ENCODE measurements at places on chromosomes 13 and 19.

DNA sequence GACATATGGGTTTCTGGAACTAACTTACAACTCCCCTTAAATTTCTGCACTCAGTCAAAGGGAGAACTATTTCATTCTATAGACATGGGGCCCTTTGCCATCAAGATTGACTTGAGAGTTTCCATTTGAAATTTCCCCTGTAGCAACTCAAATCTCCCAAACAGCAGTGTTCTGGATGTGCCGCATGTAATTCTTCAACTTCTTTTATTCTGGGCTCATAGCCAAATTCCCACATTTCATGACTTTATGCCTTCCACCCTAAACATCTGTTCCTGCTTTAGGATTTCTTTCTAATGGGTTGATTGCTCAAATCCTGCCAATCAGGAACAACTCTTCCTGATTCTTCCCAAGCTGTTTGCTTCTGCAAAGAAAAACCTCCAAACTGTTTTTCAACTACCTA, 336.0 kb downstream of the TBC1D4 start:
- no peak for DNase-seq

DNA sequence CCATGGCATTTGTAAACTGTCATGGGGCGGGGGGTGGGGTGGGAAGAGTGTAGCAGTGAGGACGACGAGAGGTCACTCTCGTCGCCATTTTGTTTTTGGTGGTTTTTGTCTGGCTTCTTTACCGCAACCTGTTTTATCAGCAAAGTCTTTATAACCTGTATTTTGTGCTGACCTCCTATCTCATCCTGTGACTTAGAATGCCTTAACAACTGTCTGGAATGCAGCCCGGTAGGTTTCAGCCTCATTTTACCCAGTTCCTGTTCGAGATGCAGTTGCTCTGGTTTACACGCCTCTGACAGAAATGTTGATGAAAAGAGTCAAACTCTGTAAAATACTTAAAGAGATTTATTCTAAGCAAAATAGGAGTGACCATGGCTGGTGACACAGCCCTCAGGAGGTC, 852.0 kb downstream of the DACH1 start:
- no peak for DNase-seq

GRCh38 chr19:33090179-33090578, 9.2 kb downstream of the GPATCH1 start:
- DNase-seq = no peak

- no peak for DNase-seq
Measured at GRCh38 chr13:98393873-98394272, 183.0 kb downstream of the STK24 start.

DNA sequence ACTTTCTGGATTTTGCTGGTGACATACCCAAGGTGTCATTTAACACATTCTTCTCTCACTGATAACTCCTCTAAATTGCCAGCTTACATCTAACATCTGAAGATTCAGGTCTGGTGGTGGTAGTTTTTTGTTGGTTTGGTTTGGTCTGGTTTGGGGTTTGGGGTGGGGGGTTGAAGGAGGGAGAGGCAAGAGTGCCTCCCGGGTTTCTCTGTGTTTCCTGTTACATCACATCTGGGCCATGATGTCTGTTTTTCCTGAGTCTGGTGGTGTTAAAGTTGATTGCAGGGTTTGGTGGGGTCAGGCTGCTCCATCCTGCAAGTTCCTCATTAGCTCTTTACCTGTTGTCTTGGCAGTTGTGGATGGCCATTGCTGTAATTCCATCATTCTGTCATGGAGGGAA, 155.8 kb upstream of the UBL3 start:
- no peak for DNase-seq

- peak; percentile 65 for DNase-seq
Measured at GRCh38 chr19:8578642-8579265, 1.5 kb upstream of the MYO1F start.

GRCh38 chr13:31334547-31334946, 134.8 kb downstream of the B3GLCT start:
- DNase-seq = no peak

GRCh38 chr19:13102666-13103580, at the start of gene LYL1:
Gene LYL1, minus strand, starts transcription at chr19:13102858. Its CDS starts 1,687 bp downstream, at chr19:13101171.
- peak; percentile 97 for DNase-seq

GRCh38 chr13:80881495-80881894, 540.6 kb upstream of the SPRY2 start:
- DNase-seq = no peak

GRCh38 chr13:52128714-52129700, at the start of gene NEK5:
Gene NEK5, minus strand, starts transcription at chr13:52129073. Its CDS starts 1,591 bp downstream, at chr13:52127482.
- DNase-seq = peak; percentile 57

- no peak for DNase-seq
Measured at GRCh38 chr13:67100730-67101129, 129.4 kb downstream of the PCDH9 start.

DNA sequence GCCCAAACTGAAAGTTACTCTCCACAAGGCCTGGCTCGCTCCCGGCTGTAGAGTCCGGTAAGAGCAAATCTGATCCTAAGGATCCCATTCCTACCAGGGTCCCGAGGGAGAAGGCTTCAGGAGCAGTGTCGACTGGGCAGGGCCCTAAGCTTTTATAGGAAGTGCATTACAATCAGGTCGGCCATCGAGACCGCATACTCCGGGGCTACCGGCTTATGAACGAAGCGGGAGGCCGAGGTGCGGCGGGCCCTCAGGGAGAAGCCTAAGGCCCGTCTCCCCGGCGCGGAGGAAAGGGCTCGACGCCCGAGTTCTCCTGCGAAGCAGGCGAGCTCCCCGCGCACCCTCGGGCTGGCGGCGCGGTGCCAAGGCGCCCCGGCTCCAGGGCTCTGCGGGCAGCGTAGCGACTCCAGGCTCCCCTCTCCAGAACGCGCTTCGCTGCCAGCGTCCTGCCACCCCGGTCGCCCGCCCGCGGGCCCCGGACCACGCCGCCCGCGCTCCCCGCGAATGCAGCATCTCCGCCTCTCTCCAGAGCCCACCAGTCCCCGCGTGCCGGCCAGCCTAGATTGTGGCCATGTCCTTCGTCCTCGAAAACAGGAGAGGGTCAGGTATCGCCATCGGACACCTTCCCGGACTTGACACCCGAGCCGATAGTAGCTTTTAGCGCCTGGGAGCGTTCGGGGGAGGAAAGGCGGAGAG, 1.4 kb downstream of the EFNB2 start:
- DNase-seq = peak; percentile 58

DNA sequence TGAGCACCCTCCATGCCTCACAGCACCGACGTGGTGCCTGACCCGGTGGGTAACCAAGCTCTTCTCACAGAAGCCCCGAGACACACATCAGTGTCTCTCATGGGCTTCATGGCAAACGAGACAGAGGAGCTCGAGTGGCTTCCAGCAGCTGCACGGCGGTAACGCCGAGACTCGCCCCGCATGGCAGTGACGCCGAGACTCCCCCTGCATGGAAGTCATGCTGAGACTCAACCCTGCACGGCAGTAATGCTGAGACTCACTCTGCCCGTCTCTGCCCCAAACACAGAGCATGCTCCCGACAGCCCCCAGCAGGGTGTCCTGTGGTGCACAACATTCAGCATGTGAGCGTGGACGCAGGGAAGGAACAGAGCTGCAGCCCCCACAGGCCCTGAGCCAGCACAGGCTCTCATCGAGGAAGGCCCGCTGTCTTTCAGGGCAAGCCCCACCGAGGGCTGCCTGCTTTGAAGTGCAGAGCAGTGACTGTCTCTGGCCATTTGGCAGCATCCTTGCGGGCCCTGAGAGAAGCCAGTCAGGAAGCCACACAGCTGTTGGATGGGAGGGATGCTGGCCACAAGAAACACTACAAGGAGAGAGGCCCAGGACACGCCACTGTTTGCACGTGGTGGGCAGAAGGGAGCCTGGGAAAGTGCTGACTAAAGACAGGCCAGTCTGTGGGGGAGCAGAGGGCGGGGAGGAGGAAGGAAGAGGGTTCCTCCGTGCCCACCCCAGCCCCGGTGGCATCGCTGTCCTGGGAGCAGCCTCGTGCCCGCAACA, 9.5 kb downstream of the GAS6 start:
- DNase-seq = no peak

- DNase-seq = peak; percentile 67
Measured at GRCh38 chr13:110593430-110594130, 21.8 kb upstream of the NAXD start.

GRCh38 chr19:16398530-16399249, 73.1 kb downstream of the EPS15L1 start:
- DNase-seq = peak; percentile 91

DNA sequence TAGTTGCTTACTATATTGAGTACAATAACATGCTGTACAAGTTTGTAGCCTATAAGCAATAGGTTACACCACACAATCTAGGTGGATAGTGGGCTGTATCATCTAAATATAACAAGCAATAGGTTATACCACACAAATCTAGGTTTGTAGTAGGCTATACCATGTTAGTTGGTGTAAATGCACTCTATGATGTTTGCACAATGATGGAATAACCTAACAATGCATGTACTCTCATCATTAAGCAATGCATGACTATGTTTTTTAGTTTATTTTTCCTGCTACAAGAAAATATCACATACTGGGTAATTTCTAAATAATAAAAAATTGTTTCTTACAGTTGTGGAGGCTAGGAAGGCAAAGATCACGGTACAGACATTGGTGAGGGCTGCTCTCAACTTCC, 262.5 kb downstream of the SLITRK6 start:
- no peak for DNase-seq

- DNase-seq = no peak
Measured at GRCh38 chr13:106010836-106011235, 524.6 kb downstream of the EFNB2 start.

- DNase-seq = no peak
Measured at GRCh38 chr19:42422092-42422900, 4.9 kb downstream of the LIPE start.

- DNase-seq = no peak
Measured at GRCh38 chr13:49218493-49219051, 1.6 kb upstream of the MLNR start.

DNA sequence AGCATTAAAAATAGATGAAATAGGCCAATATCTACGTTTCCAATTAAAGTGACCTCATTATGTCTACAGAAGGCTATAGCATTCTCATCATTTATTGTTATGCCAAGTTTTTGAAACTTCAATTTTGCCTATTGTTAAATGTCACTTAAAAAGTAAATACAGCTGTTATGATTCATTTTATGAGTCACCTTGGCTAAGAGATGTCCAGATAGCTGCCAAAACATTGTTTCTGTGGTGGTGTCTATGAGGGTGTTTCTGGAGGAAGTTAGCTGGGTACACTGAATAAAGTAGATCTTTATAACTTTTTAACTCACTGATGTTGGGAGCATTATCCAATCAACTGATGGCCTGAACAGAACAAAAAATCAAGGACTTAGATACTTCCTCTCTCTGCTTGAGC, 1209.7 kb upstream of the PCDH9 start:
- no peak for DNase-seq

DNA sequence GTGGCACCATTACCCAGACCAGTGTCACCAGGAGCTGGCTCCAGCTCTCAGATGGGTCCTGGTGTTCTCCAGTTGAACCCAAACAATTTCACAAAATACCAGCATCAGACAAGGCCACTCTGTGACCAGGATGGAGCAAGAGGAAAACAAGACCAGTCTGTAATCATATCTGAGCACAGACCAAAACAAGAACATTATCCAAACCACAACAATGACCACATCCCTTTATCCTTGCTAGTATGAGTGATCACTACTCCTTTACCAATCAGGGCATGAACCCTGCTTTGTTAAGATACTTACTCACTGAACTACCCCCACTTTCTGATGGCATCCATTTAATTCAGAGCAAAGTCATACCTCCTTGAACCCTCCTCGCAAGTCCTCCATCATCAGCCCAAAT, 145.9 kb downstream of the NUFIP1 start:
- peak; percentile 20 for DNase-seq

- peak; percentile 66 for DNase-seq
Measured at GRCh38 chr19:6744381-6745301, 5.2 kb downstream of the TRIP10 start.

DNA sequence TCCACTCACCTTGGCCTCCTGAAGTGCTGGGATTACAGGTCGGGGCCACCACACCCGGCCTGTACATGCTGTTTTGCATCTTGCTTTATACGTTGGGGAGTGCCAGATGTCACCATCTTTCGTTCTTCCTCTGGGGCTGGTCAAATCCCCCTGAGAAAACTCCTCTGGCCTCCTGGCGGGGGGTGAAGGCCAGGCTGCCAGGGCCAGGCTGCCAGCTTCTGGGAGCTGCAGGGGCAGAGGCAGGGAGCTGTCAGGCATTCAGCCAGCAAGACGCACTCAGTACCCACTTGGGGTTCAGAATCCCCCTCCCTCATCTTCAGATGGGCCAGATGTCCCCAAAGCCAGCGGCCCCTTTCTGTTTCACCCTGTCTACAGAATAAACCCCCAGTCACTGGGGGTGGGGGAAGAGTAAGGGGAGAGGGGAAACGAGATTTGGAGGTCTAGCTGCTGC, 16.1 kb downstream of the ZSWIM9 start:
- no peak for DNase-seq

DNA sequence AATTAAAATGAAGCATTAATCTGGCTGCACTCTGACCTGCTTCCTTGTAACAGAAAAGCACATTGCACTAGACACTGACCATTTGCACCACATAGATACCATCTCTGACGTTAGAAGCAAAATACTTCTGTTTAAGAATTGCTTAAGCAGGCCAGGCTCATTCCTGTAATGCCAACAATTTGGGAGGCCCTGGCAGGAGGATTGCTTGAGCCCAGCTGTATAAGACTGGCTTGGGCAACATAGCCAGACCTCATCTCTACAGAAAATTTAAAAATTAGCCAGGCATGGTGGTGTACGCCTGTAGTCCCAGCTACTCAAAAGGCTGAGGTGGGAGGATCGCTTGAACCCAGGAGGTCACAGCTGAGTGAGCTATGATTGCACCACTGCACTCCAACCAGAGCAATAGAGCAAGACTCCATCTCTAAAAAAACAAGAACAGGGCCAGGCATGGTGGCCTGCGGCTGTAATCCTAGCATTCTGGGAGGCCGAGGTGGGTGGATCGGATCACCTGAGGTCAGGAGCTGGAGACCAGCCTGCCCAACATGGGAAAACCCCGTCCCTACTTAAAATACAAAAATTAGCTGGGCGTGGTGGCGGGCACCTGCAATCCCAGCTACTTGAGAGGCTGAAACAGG, 7.0 kb upstream of the TLE6 start:
- no peak for DNase-seq

- DNase-seq = peak; percentile 54
Measured at GRCh38 chr13:94620286-94620896, 18.7 kb downstream of the GPR180 start.

- no peak for DNase-seq
Measured at GRCh38 chr19:36236946-36237310, 22.0 kb downstream of the ZNF146 start.

- DNase-seq = no peak
Measured at GRCh38 chr13:113883921-113884804, 20.3 kb upstream of the GAS6 start.

DNA sequence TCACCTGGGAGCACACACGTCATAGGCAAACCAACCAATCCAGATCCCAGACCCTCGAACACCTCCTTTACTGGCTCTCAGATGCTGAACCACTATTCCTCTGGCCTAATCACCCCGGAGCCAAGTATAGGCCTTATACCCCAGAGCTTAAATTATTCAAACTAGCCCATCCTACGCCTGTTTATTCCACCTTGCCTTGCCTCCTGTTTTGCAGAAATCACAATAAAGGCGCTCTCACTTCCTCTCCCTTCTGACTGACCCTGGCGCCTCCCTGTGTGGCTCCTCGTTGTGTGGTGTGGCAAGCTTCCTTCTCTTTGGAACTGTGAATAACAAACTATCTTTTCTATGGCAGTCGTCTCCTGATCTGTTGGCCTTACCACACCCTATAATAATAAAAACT, 354.9 kb downstream of the ENOX1 start:
- DNase-seq = no peak

Data from lung microvascular endothelial cell (primary cell).